Astrocyte of the hippocampus (primary cell): ENCODE measurements at places on chromosomes 13 and 19.

GRCh38 chr13:75307370-75307949 is 174.5 kb downstream of the TBC1D4 start:
- DNase-seq = no peak

GRCh38 chr19:5623397-5624017 is 624 bp downstream of the SAFB start:
- DNase-seq = peak; percentile 25

- no peak for DNase-seq
Observed at GRCh38 chr13:79915114-79915811, 425.7 kb downstream of the SPRY2 start.

- peak; percentile 8 for DNase-seq
Observed at GRCh38 chr13:26498656-26499601, 58.6 kb upstream of the WASF3 start.

DNA sequence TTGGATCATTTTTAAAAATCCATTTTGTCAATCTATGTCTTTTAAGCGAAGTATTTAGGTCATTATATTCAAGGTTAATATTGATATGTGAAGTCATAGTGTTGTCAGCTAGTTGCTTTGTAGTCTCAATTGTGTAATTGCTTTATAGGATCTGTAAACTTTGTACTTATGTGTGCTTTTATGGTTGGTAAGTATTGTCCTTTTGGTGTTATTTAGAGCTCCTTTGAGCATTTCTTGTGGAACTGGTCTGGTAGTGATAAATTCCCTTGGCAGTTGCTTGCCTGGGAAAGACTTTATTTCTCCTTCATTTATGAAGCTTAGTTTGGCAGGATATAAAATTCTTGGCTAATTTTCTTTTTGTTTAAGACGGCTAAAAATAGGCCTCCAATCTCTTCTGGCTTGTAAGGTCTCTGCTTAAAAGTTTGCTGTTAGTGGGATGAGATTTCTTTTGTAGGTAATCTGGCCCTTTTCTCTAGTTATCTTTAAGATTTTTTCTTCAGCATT is 368.8 kb downstream of the SPRY2 start:
- DNase-seq = no peak

DNA sequence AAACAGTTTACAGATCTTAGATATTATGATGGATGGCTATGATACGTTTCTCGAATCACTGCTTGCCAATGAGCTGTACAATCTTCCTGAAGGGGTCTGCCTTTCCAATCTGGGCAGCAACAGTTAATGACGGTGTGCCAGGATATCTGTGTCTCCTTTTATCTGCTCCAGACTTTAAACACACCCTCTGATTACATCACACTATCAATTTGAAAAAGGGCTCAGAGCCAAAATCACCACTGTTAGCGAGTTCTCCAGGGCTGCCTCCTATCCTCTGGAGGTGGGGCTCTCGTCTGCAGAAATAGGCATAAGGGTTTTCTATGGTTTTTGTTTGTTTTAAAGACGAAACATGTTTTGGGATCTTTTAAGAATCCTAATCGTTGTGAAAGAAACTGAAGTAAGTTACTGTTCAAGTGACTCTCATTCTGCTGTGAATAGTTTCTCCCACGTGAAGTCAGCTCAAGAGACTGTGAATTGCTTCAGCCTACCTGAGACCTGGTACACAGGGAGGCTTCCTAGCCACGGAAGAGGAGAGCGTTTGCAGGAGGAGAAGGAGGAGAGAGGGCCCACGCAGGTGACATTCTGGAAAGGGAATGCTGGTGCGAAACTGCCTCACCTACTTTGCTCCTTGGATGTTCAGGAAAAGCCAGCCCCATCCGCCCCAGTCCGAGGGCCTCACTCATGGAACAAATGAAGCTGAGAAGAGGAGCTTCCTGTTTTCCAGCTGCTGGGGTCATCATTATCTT is 15.2 kb upstream of the GJA3 start:
- no peak for DNase-seq

- peak; percentile 40 for DNase-seq
Observed at GRCh38 chr19:18776288-18776594, 14.9 kb downstream of the COMP start.

DNA sequence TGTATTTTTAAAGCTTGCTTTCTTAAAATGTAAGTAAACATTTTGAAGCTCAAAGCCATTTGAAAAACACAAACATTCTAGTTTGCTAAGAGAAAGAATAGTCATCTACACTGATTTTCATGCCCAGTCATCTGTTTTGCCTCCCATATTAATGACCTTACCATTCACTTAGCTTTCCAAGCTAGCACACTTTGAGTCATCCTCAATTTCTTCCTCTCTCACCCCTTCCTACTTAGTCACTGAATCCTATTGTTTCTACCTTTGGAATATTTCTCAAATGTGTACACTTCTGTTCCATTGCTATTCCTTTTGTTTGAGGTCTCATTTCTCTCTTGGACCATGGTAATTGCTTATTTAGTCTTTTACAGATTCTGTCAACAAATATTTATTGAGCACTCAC is 7.3 kb upstream of the HS6ST3 start:
- DNase-seq = no peak

GRCh38 chr13:20340759-20341171 is 108.6 kb upstream of the GJB6 start:
- no peak for DNase-seq

- no peak for DNase-seq
Observed at GRCh38 chr19:55348317-55349034, 6.0 kb downstream of the COX6B2 start.

GRCh38 chr13:53104136-53104535 is 75.5 kb downstream of the OLFM4 start:
- no peak for DNase-seq

DNA sequence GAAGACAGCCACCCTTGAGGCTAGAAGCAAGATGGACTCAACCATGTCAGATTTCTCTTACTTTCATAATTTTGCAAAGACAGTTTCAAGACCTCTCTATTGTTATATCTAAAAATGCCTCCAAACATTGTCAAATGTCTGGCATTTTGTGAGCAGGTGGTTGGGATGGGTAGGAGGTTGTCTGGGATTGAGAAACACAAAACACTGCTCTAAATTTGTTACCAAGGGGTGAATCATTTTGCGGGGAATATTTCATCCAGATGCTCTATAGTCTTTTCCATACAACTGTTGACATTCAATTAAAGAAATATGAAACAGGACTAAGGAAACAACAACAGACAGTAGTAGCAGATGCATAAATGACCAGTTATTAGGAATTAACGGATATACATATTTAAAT is 208.2 kb downstream of the ITGBL1 start:
- no peak for DNase-seq

DNA sequence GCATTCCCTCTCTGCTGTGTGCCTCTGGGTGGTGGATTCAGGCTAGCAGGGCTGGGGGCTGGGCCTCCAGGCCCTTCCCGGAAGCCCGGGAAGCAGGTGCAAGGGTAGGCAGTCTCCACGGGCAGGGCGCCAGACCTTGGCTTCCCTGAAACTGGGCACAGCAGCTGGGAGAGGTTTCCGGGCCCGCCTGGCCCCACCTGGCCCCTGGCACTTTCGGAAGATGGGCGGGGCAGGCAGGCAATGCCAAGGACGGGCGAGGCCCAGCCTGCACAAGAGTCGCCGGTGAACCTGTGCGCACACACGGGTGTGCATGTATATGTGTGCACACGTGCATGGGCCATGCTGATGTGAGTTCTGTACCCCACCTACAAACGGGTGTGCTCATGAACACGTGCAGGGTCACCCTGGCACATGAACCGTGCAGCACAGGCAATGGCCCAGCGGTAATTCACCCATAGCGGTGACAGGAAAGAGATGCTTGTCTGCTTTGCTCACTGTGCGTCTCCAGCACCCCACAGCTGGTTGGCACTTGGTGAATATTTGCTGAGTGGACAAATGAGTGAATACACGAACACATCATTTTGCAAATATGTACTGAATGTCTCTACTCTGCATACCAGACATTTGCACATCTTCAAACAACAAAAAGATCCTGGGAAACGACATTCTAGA is 15.3 kb downstream of the GADD45B start:
- DNase-seq = peak; percentile 90
